ENCODE measurements at places on chromosomes 13 and 19.

GRCh38 chr13:97883396-97883795 is 70.1 kb upstream of the IPO5 start:
- no peak for DNase-seq

GRCh38 chr13:27960362-27961226 is 8.5 kb downstream of the CDX2 start:
- no peak for DNase-seq

DNA sequence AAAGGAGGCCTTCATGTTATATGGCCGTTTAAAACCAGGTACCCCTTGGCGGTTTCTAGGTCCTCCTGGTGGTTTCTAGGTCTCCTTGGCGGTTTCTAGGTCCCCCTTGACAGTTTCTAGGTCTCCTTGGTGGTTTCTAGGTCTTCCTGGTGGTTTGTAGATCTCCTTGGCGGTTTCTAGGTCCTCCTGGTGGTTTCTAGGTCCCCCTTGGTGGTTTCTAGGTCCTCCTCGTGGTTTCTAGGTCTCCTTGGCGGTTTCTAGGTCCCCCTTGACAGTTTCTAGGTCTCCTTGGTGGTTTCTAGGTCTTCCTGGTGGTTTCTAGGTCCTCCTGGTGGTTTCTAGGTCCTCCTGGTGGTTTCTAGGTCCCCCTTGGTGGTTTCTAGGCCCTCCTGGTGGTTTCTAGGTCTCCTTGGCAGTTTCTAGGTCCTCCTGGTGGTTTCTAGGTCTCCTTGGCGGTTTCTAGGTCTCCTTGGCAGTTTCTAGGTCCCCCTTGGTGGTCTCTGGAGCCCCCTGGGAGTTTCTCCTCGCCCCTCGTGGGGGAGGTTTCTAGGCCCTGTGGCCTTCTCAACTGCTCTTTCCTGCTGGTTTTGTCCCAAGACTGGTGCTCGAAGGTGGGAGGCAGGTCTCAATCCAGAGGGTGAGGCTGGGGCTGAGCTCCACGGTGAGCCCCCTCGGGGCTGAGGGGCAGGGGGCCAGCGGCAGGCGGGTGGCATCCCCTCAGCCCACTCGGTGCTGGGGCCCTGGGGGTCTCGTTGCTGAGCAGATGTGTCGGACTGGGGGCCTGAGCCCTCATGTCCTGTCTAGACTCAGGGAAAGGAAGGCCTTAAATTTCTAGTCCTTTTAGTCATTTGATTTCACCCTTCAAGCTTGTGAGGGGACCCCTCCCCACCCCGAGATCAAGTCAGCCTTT is 8.0 kb downstream of the HCN2 start:
- DNase-seq: no peak

- no peak for DNase-seq
These were observed 5.0 kb upstream of the MTMR6 start for GRCh38 chr13:25292301-25292700.

DNA sequence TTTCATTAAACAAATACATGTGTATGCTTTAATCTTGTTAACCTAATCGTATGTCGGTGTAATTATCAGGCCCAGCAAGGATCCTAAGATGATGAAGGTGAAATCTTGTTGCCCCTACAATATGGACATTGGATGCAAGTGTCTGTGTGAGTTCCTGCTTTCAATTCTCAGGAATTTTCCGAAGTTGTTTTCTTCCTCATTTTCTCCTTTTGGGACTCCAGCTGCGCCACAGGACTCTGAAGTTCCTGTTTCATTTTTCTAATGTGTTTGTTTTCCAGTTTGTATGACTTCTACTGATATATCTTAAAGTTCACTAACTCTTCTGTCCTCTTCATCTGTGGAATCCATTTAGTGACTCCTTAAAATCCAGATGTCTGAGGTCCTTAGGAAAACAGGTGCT is 11.9 kb upstream of the OR7D2 start:
- DNase-seq: no peak

DNA sequence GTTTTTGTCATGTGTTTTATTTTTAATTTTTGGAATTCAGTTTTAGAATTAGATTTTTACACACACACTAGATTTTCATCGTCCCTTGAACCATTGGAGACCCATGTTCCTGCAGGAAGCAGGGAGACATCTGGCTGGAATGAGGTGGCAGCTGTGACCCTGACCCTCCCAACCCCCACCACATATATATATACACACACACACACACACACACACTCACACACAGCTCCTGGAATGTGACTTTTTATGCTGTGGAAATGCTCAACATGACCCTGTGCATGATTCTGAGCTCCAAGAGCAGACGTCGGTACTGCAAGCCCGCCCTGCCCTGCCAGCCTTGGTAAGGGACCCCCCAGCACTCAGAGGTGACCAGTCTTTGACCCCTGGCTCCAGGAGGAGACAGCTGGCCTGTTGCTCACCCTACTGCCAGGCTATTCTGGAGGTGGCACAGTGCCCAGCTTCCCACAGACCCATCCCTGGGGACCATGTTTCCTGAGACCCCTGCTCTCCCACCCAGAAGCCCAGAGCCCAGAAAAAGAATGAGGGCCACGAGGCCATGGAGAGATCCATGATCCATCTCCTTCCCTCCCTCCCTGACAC is 103.2 kb upstream of the VSTM2B start:
- DNase-seq: no peak

GRCh38 chr13:101398920-101399319 is 17.4 kb downstream of the NALCN start:
- no peak for DNase-seq

GRCh38 chr13:23963947-23964346 is 66.6 kb upstream of the C1QTNF9B start:
- no peak for DNase-seq

- DNase-seq: no peak
These were observed 37.1 kb downstream of the MYO9B start for GRCh38 chr19:17112700-17113099.
